ENCODE measurements at places on chromosomes 3 and 15.

DNA sequence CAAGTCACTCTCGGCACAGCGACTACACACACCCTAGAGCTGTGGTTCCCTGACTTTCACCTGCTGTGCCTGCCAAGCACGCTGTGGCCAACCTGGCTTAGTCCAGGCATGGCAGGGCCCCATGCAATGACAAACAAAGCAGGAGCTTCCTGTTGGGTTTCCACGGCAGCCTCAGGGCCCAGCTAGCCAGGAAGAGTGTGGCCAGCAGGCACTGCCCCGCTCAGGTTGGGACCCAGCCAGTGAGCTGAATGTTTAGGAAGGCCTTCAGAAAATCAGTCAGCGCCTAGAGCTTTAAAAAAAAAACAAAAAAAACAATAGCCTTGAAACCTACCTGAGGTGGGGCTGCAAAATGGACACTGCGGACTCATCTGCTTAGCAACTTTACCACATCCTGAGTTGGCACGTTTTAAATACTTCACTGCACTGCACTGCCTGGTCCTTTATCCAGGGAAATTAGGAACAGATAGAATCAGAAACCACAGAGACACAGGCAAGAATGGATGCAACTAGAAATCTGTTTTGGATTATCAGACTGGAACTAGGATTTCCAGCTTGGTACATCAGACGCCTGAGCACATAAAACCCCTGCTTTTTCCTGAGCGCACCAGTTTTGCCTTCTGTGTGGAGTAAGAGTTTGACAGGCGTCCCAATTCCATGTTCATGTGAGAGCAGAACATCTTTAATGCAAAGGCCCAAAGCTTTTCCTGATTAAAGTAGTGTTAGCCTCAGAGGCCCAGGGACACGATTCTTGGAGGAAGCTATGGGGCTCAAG is 36.2 kb upstream of the LDHAL6B start:
- no peak for DNase-seq

DNA sequence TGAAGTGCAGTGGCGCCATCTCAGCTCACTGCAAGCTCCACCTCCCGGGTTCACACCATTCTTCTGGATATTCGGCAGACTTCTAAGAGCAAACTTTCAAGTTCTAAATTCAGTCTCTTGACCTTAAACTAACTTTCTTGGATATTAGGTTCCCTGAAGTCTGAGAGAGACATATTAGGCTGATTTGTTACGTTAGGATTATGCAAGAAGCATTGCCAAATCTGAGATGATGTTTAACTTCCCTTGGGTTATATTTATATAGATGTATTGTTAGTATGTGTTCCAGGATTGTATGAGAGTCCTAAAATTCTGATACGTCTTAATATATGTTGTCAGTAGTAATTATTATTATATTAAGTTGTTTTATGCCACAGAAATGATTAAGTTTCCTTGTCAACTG is 80.1 kb downstream of the SLC6A1 start:
- DNase-seq = no peak

DNA sequence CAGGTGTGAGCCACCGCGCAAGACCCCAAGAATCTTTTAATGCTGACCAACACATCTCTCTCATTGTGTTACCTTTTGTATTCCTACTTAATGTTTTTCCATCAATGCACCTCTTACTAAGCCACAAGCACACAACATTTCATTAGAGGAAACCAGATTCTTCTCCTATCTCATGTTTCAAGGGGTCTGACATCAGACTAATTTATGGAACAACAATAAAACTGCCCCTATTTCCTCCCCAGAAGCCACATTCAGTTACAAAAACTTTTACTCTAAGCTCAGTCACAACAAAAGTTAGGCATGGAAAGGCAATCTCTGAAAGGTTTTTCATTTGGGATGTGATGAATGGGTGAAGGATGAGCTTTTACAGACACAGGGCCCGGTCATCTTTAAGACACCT is 251.8 kb downstream of the MAGI1 start:
- no peak for DNase-seq

DNA sequence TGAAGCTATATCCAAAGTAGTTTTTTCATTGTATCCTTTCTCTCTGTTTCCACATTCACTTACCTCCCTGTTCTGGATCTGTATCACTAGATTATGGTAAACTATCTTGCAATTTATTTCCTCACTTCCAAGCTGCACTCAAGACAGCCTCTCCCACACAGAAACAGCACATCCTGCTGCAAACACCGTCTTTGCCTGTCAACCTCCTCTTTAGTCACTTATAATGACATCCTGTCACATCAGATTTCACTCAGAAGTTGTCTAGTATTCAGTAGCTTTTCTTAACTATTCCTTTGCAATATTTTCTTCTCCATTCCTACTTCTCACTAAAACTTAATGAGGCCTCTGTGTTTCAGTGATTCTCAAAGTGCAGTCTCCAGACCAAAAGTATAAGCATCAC is 490.8 kb downstream of the IGSF11 start:
- no peak for DNase-seq

- DNase-seq = no peak
These were observed 50.1 kb downstream of the TLNRD1 start for GRCh38 chr15:81050805-81051204.

- no peak for DNase-seq
These were observed 1.4 kb upstream of the SLC27A2 start for GRCh38 chr15:50180582-50180981.

DNA sequence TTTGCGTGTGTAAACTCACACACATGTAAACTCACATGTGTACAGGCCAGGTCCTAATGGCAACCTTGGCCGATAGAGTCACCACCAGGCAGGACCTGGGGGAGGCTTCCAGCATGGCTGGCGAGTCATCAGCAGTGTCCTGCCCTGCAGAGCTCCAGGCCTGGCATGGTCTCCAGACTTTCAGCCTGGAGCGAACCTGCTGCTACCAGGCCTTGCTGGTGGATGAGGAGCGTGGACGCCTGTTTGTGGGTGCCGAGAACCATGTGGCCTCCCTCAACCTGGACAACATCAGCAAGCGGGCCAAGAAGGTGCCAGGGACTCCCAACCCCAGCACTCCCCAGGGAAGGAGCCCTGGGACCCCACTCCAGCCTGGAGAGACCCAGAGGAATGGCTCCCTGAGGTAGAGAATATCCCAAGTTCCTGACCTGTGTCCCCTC is 1.0 kb downstream of the SEMA3B start:
- no peak for DNase-seq

DNA sequence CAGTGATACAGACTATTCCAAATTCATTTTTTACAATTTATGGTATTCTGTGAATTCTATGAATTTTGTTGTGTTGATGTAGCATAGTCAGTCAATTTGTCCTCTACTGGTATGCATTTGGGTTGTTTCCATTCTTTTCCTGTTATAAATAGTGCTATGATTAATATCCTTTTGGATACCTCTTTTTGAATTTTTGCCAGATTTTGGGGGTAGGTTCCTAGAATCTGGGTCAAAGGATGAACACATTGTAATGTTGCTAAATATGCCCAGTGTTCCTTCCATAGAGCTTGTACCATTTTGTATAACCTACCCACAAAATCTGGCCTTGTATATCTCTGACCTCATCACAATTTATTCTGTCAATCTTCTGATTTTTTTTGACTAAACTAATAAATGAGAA is 44.4 kb upstream of the C3orf38 start:
- DNase-seq = no peak

- no peak for DNase-seq
These were observed 1.6 kb downstream of the SPRED1 start for GRCh38 chr15:38254051-38254883.

- DNase-seq = no peak
These were observed 195.9 kb upstream of the TBC1D5 start for GRCh38 chr3:17938313-17938712.

DNA sequence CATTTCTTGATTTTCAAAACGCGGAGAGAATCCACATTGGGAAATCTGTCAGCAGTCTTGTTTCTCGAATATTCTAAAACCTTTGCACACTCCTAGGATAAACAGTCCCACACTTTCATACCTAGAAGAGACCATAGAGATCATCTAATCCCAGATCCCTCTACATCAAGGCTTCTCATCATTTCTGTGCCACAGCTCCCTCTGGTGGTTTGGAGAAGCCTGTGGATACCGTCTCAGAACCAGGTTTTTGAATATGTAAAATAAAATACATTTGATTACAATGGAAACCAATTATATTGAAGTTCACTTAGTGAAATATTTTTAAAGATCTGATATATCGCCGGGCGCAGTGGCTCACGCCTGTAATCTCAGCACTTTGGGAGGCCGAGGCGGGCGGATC is 211.9 kb upstream of the GOLGA6L4 start:
- no peak for DNase-seq

DNA sequence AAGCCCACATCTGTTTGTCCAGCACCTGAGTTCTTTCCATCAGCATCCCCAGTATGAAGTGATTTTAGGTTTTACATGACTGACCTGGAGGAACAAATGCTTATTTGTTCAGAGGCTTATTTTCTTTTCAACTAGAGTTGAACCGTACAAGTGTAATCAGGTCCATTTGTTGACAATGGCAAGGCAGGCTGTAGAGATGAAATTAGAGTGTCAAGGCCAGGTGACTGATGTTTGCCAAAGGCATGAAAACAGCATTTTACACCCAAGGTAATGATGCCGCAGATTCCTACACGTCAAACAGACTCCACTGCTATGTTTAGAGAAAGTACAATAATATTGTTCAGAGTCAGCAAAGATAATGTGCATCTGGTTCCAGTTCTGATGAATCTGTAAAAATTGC is 96.5 kb downstream of the KCNAB1 start:
- DNase-seq = no peak

- no peak for DNase-seq
These were observed 40.7 kb downstream of the KBTBD12 start for GRCh38 chr3:127955728-127956127.

- no peak for DNase-seq
These were observed 188.5 kb downstream of the ALCAM start for GRCh38 chr3:105555206-105555605.

GRCh38 chr3:134615743-134616142 is 35.1 kb downstream of the KY start:
- no peak for DNase-seq

DNA sequence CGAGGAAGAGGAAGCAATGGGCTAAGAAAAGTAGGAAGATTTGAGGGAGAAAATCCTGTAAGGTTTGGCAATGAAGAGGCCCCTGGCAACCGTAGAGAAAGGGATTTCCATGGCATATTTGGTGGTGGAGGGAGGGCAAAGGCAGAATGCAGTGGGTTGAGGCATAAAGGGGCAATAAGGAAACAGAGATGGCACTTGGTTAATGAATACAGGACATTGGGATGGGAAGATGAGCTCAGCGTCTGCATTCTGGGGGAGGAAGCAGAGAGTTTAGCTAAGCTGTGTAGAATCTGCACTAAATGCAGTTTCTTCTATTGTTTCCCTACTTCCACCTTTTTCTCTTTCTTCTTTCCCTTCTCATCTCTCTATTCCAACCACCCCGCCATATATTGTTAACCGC is 83.6 kb downstream of the LRTM1 start:
- DNase-seq = no peak

- DNase-seq = no peak
These were observed 16.4 kb downstream of the ESYT3 start for GRCh38 chr3:138450704-138451424.

DNA sequence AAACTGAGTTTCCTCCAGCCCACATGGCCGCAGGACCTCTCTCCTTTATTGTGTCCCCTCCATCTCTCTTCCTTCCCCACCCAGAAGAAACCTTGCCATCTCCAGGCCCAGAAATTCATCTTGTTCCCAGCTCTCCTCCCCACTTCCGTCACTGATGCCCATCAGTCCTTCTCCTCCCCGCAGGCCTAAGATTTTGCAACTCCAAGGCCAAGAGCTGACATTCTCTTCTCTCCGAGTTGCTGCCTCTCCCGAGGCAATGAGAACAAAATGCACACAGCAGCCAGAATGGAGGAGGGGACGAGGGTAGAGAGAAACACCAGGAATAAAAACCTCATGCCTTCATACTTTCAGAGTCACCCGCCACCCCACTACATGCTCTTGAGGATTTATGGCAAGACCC is 526.5 kb upstream of the PROK2 start:
- DNase-seq = no peak

GRCh38 chr15:43508421-43508820 is 9.0 kb upstream of the MAP1A start:
- no peak for DNase-seq

- no peak for DNase-seq
These were observed 7.2 kb upstream of the SCAMP5 start for GRCh38 chr15:74988007-74988800.

- DNase-seq = no peak
These were observed 293.1 kb upstream of the CHRM5 start for GRCh38 chr15:33675246-33675645.

GRCh38 chr3:56884387-56884786 is 82.6 kb upstream of the ARHGEF3 start:
- no peak for DNase-seq

GRCh38 chr15:23401627-23402026 is 45.4 kb downstream of the GOLGA6L2 start:
- no peak for DNase-seq

GRCh38 chr3:25692341-25692740 is 27.6 kb upstream of the TOP2B start:
- no peak for DNase-seq

DNA sequence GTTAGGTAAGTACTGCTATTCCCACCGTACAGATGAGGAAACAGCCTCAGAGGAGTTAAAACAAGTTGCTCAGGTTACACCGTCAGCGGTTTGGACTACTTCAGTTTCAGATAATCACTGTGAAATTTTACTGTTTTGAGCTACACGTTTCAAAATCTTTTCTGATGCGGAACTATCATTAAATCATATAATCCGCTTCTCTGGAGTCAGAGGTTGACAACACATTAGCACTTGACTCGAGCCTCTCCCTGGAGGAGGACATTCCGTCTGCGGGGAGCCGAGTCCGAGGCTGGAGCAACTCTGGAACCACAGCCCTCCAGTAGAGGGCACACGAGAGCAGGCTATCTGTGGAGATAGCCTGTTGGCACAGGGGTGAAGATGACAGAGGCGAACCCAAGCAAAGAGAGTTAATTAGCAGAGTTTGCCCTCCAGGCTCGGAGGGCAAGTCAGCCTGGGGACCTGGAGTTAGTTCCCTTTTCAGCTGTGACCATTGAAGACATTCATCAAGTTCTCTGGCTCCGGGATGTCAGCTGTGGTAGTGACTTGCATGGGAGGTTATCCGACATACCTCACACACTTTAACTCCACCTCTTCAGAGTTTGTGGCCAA is 131.2 kb downstream of the IGF1R start:
- DNase-seq = peak; percentile 58

GRCh38 chr15:79432345-79433275 is 474 bp downstream of the MINAR1 start:
- DNase-seq = no peak

DNA sequence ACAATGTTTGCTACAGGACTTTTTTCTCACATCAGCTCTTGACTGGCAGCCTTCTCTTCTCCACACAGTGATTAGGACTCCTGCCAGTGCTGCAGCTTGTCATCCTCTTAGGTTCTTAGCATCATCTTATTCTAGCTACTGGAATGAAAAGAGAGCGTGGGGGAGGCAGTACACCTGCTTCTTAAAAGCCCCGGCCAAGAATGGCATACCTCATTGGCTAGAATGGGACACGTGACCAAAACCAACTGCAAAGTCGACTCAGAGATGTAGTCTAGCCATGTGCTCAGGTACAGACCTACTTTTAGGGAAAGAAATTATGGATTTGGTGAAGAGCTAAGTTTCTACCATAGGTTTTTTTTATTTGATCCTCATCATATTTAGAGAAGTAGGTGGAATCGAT is 44.1 kb downstream of the RARB start:
- DNase-seq = no peak

Measured in stimulated activated CD8-positive, alpha-beta memory T cell treated with anti-CD3 and anti-CD28 coated beads, Interleukin-7, amount 100 ng/mL, for 24 hours (primary cell).